ENCODE measurements at places on chromosomes 7 and 10.

DNA sequence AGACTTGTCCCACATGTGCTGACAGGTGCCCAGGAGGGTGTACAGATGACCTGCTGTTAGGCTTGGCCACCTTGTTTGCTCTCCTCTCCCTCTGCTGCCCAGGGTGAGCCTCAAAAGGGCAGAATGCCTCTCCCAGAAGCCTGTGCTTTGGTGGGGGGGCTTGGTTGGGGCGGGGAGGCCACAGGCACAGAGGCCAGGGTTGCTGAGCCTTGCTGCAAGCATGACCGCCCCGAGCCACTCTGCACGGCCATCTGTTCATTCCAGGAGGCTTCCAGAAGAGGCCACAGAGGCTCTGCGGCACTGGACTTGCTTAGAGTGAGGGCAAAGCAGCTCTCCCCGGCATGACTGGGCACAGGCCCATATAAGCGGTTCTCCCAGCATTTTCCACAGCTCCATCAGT, 190.8 kb downstream of the GLRX3 start:
- DNase-seq: no peak

- DNase-seq: no peak
Measured at GRCh38 chr10:1581189-1581588, 156.1 kb downstream of the ADARB2 start.

DNA sequence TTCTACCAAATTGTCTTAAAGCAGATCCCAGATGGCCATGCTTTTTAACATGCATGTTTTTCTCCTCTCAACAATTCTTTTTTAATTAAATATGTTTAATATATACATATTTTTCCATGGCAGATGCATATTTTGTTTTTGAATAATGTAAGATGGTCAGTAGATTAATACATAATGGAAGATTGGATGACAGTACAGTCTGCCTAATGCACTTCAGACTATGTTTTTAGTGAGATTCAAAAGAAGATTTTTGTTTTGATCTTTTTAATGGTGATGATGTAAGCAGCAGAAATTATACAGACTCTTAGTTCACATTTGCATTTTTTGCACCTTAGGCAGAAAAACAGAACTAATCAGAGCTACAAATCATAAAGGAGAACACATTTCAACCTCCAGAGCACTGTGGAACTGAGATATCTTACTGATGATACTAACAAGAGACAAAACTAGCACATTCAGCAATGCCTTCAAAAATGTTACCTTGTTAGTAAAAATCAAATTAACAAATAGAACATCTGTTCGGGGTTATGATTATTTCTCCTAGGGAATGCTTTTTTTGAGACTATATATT, 203.4 kb downstream of the PHF14 start:
- DNase-seq: no peak

- DNase-seq: no peak
Measured at GRCh38 chr7:148856891-148857290, 27.2 kb downstream of the EZH2 start.

DNA sequence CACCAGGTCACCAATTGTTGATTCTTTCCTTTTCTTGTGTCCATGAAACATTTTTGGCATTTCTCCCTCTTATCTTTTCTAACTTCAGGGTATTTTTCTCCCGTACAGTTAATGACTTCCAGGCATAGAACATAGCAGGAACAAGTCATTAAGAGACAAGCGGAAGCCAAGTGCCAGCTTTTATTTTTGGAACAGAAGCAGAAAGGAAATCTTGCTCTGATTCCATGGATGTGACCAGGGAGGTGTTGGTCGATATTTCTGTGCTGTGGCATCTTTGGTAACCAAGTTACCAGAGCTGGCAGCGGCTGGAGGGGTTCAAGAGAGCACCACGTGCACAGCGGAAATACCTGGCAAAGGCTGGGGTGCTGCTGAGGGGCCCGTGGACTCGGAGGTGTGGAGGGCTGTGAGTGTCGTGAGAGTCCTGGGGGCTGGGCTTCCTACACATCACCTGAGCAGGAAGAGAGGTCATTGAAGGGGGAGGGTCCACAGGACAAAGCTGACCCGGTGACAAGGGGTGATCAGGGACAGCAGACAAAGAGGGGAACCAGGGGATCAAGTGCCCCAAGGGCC, 1.8 kb downstream of the LLCFC1 start:
- DNase-seq: no peak

DNA sequence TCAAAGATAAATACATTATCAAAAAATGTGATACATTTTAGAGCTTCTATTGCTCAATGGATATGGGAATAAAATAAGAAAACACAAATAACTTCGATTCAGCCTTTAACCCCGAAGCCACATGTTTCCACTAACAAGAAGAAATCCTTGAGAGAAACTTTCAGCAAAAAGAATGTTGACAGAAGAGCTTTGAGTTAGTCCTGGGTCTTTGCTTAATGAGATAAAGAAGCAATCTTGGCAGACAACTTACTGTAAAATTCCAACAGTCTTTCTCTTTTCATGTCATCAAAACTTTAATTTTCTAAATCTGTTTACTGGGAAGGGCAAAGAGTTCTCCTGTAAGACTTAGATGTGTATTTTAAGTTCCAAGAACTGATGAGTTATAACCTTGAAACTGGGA, 810.2 kb downstream of the CNTNAP2 start:
- no peak for DNase-seq

- DNase-seq: no peak
Measured at GRCh38 chr10:119786117-119786769, 60.4 kb downstream of the INPP5F start.

GRCh38 chr7:91567081-91568012, 303.1 kb downstream of the FZD1 start:
- no peak for DNase-seq

GRCh38 chr7:122316467-122317388, 12.2 kb upstream of the FEZF1 start:
- DNase-seq: no peak

DNA sequence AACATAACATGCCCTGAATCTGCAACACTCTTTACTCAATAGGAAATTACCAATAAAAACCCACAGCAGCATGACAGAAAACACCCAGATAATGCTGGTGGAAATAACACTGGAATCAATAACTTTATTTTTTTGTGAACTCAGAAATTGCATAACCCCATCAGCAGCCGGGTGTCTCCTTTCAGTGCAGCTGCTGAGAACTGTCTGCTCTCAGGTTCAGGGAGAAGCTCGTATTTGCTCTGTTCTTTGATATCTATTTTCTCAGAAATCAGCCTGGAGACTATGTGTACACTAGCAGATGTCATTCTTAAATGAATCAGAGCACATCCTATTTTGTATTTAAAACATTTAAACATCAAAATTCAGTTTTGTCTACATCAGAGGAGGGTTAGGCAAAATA, 506.0 kb downstream of the POM121L12 start:
- no peak for DNase-seq

DNA sequence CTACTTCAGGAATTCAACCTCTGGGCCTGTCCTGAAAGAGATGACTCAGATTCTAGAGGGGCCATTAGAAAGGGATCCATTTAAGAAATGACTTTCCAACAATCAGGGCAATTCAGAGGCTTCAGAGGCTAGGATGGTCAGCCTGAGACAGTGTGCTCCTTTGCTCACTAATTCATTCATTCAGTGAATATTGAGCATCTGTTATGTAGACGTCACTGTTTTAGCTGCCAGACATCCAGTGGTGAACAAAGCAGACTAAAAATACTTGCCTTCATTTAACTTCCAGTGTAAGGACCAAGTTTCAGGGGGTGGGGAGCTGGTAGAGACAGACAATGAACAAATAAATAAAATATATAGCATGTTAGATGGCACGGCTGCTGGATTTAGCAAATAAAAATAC, 1.6 kb downstream of the KIAA1217 start:
- DNase-seq: no peak

DNA sequence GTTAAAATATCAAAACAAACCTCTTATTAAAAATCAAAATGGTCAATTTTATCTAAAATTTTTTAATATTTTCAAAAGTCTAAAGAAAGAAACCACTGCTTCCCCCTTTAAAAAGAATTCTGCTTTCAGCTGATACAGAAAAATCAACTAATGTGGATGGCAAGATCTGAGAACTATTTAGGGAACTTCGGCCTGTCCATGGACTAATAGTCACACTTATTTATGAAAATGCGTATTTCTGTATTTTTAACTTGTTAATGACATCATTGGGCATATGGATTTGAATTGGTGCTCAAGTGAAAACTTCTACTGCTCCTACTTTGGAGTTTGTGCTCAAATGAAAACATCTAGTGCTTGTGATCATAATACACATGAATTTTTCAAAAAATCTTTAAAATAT, 31.9 kb downstream of the RNLS start:
- DNase-seq: no peak

GRCh38 chr10:88017781-88018180, 154.4 kb downstream of the PTEN start:
- no peak for DNase-seq
